ENCODE measurements at places on chromosomes 2 and 18.

DNA sequence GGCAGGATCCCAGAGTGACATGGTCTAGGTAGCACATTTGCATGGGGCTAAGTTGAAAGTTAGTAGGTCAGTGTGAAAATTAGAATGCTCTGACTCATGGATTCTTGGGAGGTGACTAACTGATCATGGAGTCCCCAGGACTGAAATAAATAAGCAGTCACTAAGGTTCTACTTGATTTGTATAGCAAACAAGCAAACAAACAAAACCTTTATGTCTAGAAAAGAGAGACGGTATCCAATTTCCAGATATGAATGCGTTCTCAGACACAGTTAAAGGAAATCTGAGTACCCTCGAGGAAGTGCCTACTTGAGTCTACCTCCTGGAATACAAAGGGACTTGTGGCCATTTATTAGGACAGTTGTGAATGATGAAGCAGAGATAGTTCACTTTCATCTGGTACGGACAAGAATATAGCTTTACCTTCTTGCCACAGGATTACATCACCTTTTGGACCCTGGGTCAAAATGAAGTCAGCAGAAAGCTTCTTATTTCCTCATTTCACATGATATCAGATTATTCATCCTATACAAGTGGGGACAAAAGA, 54.3 kb upstream of the AGPS start:
- DNase-seq = no peak

DNA sequence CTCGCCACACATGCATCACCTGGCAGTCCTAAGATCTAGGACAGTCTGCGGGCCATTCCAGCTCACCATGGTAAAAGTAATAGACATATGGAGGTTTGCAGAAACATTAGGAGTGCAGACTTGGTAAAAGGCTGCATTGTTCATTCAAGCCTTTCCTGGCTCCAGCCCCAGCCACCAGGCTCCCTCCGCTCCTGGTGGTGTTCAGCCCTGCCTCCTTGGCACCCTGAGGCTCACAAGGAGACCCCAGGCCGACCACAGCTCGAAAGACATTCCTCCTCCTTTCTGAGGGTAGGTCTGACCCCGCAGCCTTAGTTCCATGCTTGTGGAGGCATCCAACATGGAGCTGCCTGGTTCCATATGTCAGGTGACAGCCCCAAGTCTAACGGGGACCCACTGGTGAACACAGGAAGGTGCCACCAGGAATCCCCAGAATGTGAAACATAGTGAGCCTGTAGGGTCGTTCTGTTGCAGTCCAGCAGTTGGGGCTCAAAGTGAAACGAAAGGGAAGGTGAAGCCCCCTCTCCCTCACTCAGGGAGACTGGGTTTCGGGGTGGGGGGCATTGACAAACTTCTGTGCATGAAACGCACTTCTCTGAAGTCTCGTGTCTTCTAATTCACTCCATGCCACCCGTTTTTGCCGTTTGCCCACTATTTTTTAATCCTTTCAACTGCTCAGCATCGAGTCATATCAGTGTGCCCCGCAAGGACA, 5.0 kb upstream of the SP100 start:
- DNase-seq = peak; percentile 77

- DNase-seq = no peak
Measured at GRCh38 chr18:73613706-73614340, 533.8 kb downstream of the FBXO15 start.

GRCh38 chr2:64876137-64876647, 113.0 kb upstream of the SLC1A4 start:
- DNase-seq = no peak

DNA sequence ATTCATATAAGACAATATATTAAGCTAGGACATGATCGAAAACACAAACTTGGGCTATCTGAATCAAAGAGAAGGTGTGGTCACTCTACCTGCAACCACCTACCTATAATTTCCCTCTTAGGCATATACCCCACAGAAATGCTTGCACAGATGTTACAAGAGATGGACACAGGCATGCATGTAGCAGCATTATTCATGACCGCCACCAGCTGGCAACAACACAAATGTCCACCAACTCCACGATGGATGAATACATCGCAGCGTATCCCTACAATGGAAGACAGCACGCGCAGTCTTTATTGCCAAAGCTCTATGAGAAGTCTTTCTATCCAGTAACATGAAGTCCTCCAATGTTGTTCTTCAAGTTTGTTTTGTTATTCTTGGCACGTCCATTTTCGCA, 90.8 kb downstream of the ARL4C start:
- no peak for DNase-seq
